ENCODE measurements at places on chromosomes 6 and 20.

DNA sequence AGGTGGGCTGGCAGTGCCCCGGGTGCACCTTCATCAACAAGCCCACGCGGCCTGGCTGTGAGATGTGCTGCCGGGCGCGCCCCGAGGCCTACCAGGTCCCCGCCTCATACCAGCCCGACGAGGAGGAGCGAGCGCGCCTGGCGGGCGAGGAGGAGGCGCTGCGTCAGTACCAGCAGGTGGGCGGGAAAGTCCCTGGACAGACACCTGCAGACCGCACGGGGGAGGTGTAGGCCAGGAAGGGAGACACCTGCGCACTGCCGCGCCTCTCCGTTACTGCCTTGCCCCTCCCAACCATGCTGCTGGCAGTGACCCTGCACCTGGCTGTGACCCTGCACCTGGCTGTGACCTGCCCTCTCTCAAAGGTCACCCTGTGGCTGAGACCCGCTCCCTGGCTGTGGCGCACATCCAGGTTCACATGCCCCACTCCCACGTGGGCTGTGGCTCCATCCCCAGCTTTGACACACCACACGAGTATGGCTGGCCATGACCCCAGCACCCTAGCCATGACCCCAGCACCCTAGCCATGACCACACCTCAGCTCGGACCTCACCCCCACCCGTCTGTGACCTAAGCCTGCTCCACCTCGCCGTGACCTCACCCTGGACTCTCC is 11.6 kb downstream of the RBCK1 start:
- no peak for DNase-seq

GRCh38 chr6:29011276-29011734 is 6.2 kb upstream of the ZNF311 start:
- DNase-seq, result no peak

GRCh38 chr6:68729377-68729903 is 94.4 kb downstream of the ADGRB3 start:
- DNase-seq, result no peak

- no peak for DNase-seq
Measured at GRCh38 chr6:28217890-28218289, 7.2 kb upstream of the ZSCAN9 start.

DNA sequence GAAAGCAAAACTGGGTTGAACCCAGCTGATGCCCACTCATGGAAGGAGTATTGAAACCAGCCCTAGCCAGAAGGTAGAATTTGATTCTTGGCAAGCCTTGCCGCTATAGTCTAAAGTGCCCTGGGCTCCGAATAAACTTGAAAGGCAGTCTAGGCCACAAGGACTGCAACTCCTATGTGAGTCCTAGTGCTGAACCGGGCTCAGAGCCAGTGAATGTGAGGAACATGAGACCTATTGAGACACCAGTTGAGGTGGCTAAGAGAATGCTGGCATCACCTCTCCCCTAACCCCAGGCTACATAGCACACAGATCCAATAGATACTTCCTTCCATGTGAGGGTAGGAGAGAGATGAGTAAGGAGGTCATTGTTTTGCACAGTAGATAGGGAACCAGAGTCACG is 3.5 kb upstream of the DEFB110 start:
- DNase-seq, result no peak

GRCh38 chr20:59346061-59346460 is 45.6 kb downstream of the EDN3 start:
- no peak for DNase-seq

GRCh38 chr6:169194737-169195136 is 58.9 kb downstream of the THBS2 start:
- DNase-seq, result no peak

- no peak for DNase-seq
Measured at GRCh38 chr20:50560867-50561266, 50.7 kb downstream of the PTPN1 start.

DNA sequence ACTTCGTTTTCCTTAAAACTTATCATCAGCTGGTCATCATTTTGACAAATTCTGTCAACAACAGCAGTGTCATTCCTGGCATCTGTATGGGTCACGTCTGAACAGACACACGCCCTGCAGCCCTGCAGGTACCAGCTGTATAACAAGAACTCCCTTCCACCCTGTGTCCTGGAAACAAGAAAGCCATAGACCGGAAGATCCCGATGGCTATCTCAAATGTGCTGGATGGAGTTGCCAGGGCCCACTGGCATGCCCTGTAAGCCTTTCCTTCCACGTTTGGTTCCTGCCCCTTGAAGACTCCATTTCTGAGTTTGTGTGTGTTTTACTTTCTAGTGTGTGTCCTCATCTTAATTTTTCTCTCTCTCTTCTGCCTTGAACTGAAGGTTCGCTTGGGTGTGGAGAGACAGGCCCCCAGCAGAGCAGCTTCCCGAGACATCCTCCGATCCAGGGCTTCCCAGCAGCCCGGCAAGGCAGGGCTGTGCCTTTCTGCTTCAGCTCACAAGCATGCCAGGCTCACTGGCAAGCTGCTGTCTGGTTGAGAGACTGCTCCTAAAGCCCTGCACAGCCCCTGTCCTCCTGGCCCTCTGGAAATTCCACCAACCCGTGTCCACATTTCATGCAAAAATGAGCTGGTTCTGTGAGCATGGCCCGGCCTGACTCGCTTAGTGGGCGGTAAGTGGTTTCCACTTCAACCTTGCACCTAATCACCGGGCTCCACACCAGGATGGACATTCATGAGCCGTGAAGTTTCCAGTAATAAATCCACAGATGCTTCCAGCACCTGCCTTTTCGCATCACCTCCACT is 8.7 kb downstream of the GFRA4 start:
- no peak for DNase-seq

DNA sequence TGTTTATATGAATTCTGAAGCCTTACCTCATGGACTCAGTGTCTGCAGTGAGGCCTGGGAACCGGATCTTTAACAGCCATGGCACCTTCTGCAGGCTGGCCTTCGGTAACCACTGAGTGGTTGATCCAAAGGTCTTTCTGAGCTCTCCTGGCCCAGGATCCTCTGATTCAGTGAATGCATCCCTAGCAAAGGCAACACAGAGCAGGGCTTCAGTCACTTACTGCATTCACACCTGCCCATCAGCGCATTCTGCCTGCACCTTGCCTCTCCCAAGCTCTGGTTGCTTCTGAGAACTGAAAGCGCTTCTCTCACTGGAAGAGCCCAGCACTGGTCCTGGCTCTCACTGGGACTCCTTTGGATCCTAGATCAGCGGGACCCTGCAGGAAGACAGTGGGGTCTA is 8.4 kb upstream of the CST9 start:
- no peak for DNase-seq

- no peak for DNase-seq
Measured at GRCh38 chr6:146364816-146365594, 178.6 kb upstream of the RAB32 start.

DNA sequence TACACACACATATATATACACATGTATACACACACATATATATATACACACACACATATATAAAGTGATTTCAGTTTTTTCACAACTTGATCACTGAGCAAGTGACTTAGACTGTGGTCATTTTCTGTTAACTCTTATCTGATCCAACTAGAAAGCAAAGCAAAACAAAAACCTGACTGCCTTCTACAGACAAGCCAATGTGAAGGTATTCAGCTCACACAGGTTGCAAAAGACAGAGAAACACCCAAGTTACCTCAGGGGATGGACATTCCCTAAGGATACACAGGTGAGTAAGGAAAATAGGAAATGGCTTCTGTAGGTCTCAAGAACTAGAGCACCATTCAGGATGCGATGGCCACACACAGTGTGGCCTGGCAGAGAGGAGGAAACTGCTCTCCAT is 58.4 kb upstream of the IER3 start:
- no peak for DNase-seq

DNA sequence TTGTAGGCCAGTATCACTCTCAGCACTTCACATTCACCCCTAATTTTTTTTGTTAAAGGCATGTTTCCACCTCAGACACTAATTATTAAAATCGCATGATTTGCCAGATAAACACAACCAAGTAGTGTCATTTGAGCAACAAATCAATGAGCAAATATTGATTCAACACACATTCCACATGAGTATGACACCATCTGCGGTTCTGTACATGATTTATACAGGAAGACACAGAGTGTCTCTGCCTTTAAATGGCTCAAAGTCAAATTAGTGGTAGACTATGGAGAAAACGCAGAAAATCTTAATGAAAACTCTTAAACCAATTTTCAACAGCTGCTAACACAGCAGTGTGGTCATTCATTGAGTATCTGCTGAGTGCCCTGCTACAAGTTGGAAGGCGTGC is 300.2 kb downstream of the SOX4 start:
- DNase-seq, result no peak

DNA sequence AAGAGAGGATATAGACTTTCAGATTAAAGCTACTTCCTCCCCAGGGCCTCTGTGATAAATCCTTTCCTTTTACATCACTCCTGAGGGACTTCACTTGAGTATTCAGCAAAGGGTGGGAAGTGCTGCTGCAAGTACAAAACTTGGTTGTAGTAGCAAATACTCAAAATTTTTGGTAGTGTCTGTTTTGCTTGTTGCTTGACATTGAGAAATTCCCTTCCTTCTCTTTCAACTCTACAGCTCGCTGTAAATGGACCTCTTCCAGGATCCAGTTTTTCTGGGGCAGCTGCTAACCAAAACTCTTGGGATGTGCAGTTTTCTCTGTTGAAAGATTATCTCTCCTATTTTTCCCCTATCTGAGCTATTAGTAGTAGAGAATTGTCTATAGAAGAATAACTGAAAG is 472.0 kb downstream of the CD109 start:
- DNase-seq, result no peak
